H1 (cell line): ENCODE measurements at places on chromosomes 5 and 9. TPM values are rescaled to one million over a fixed set of nuclear protein-coding genes. Genes with fewer than 3 reads are reported as not detected.

- no peak for DNase-seq
Measured at GRCh38 chr5:88736494-88736893, 146.5 kb downstream of the MEF2C start.

DNA sequence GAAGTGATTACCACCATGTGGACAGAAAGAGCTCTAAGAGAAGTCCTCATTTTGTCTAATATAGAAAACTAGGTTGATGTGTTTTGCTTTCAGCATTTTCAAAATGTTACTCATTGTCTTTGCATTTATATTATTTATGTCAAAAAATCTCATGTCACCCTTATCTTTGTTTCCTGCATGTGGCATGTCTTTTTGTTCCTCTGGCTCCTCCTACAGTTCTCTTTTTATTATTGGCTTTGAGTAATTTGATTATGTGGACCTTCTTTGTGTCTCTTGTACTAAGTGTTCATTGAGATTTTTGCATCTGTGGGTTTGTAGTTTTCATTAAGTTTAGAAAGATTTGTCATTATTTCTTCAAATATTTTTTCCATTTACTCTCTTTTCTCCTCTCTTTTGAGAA is 58.8 kb downstream of the GNG10 start:
- DNase-seq = no peak

DNA sequence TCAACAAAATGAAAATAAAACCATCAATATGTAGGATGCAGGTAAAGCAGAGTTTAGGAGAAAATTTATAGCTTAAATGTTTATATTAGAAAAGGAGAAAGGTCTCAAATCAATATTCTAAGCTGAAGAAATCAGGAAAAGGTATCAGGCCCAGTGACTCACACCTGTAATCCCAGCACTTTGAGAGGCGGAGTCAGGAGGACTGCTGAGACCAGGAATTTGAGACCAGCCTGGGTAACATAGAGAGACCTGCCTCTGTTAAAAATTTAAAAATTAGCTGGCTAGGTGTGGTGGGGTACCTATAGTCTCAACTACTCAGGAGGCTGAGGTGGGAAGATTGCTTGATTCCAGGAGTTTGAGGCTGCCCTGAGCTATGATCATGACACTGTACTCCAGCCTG is 32.2 kb downstream of the CCDC69 start:
- DNase-seq = no peak

TAF11L2 gene
- total RNA-seq = not detected in 2 replicates

ZCCHC10 gene
- 32.9 and 36.6 TPM in 2 replicates for total RNA-seq

MTMR12 gene
- 49.3 and 59.3 TPM in 2 replicates for total RNA-seq

PCDHB11 gene
- 0.86 and 1.4 TPM in 2 replicates for total RNA-seq
